Amniotic epithelial cell (primary cell): ENCODE measurements at places on chromosomes 11 and 22.
A peak's percentile ranks its signal among the peaks of the same experiment; 100 is the strongest.

DNA sequence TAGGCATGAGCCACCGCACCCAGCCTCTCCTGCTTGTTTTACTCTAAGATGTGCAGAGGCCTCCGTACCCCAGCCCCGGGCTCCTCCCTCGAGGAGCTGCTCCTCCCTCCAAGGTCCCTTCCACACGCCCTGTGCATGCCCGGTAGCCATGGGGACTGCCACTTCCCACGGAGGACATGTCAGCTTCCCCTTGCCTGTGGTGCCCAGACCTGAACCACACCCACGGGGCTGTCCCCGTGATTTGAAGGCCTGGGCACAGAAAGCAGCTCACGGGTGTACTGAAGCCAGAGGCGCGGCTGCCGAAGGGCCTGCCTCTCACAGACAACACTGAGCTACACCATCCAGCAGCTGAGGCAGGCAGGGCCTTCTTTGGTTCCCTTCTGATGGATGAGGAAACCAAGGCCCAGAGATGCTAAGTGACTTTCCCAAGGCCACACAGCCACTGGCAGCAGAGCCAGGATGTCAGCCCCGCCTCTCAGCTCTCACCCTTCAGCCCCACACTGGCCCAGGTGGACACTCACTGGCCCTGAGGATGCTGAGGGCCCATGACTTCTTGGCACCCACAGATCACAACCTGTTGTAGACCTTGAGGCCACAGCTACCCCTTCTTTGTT lies 7.3 kb downstream of the INS start:
- no peak for DNase-seq

- DNase-seq: no peak
Measured at GRCh38 chr11:8352876-8353505, 89.3 kb upstream of the LMO1 start.

- DNase-seq: peak; percentile 71
Measured at GRCh38 chr22:45208993-45209838, 31.5 kb downstream of the KIAA0930 start.

- no peak for DNase-seq
Measured at GRCh38 chr11:113956986-113957385, 17.9 kb upstream of the HTR3A start.

- peak; percentile 88 for DNase-seq
Measured at GRCh38 chr11:130478204-130478701, 29.8 kb downstream of the ADAMTS15 start.

- no peak for DNase-seq
Measured at GRCh38 chr22:32632512-32633315, 158.1 kb downstream of the FBXO7 start.

DNA sequence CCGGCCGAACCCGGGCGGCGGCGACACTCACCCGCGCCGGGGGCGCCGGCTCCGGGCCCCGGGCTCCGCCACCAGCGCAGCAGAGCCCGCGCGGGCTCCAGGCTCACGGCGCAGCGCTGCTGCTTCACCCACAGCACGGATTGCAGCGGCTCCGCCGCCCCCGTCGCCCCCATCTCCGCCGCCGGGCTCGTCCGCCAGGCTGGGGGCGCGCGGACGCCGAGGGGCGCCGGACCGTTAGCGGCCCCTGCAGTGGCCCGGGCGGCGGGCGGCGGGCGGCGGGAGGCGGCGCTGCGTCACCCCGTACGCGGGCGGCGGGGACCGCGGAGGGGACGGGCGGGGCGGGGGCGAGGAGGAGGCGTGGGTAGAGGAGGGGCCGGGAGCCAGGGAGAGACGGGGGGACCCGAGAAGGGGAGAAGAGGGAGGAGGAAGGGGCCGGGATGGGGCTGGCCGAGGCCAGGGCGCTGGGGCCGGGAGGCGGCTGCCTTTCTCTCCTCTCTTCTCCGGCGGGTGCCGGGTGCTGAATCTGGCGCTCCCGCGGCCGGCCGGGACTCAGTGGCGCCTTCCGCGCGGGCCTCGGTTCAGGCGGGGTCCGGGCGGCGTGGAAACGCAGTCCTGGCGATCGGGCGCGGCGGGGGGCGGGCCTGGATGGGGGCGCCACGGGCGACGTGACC lies at the start of gene CERK:
TSS of gene CERK (minus strand) at position 277 of the 671 bp plus-strand sequence. CDS start at position 173, 104 bp downstream.
- peak; percentile 52 for DNase-seq

DNA sequence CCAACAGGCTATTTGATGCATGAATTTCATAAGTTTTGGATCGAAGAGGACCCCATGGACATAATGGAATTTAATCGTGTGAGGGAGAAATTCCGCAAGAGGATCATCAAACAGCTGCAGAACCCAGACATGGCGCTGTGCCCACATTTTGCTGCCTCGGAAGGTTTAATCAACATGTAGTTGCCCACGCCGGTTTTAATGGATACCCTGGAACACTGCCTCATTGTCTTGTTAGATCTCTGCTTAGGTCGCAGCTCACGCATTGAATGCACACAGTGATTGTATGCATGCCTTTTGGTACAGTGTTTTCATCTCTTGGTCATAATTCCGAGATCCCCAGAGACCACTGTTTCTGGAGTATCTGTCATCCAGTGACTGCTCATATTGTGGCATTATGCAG lies 46.8 kb downstream of the SLN start:
- no peak for DNase-seq

DNA sequence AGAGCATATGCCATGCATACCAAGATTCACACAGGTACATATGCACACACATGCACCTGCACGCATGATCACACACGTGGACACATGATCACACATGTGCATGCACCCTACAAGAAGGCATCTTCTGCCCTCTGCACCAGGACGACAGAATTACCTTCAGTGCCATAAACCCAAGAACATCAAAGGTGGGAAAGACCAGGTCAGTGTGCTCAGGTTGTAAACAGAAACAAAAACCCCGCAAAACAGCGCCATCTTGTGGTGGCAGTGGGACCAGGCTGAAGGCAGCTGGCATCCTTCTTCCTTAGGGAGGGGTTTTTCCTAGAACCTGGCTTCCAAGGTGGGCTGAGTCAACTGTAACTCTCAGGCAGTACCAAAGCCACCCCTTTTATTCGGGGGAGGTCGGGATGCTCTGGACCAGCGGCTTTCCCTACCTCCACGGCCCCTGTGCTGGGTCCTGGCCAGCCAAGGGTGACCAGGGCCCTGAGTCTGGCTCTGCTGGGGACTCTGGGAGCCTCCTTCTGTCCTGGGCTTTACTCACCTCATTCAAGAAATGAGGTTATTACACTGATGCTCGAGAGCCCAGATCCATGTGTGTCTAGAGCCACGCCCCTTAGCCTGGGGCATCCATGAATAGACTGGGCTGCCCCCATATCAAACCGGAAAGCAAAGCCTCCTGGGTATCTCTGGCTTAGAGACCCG lies 69.4 kb upstream of the FGF3 start:
- DNase-seq: peak; percentile 37

GRCh38 chr22:34814260-34815025 lies 251.5 kb upstream of the ISX start:
- no peak for DNase-seq

- no peak for DNase-seq
Measured at GRCh38 chr11:3014057-3014938, 22.2 kb upstream of the NAP1L4 start.

DNA sequence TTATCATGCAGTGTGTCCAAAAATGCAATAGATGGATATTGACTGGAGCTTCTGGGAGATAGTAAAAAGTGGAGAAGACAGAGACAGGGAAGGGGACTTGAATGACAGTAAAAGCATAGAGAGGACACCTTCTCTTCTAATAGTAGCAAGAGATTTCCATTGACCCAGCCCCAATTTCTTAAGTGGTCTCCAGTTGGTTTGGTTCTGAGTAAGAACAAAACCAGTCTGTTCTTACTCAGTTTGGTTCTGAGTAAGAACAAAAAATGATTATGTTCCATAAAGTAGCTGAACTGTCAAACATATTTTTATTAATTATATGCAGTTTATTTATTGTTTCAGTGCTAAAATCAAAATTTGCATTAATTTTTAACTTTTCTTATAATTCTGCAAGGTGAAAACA lies 316.8 kb upstream of the MPPED2 start:
- no peak for DNase-seq

DNA sequence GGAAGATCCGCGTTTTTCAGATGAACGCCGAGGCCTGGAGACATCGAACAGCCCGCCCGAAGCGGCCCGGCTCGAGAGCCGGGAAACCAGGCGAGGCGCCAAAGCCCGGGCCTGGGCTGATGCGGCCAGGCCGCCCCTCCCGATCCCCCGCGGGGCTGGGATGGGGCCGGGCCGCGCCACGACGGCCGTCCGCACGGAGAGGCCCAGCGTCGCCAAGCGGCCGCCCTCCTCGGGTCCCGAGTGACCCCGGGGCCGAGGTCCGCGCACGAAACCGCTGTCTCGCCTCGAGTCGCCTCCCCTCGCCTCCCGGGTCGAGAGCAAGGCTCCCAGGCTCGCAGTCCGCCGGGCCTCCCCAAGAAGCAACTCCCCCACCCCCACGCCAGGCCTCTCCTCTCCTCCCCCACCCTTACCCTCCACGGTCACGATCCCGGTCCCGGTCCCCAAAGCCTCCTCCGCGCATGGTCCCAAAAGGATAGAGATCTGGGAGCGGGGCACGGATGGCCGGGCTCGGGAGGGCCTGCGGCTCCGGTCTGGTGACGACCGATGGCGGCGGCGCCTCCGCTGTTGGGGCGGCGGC lies 482 bp downstream of the DDX17 start:
- DNase-seq: peak; percentile 55

DNA sequence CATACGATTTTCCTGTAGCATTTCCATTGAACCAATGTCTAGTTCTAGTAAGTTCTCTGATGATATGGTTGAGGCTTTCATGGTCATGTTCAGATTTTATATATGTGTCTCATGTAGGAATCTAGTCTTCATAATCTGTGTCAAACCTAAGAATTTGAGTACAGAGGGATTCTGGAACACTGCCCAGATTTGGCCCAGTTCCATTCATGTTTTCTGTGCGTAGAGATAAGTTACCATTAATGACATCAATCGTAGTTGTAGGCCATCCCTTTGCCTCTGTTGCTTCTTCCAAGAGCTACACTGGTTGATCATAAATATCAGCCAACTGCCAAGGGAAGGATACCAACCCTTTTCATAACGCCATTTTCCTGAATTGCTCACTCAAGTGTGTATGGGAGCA lies 23.3 kb downstream of the ST3GAL4 start:
- peak; percentile 79 for DNase-seq

DNA sequence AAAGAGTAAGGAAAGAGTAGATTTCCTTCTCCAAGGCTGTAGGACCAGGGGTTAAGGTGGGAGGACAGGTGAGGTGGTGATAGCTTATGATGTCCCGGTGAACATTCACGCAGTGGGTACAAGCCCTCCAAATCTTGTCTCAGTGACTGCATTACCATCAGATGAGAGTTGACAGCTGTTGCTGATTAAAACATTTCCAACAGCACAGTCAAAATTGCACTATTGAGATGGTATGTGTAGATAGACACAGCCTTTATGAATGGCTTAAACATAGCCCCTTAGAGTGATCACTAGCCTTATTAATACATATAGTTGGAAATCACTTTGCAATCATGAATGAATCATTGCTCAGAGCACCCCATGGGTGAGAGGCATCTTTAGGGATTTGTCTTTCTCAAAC lies 7.3 kb downstream of the NELL1 start:
- DNase-seq: no peak

DNA sequence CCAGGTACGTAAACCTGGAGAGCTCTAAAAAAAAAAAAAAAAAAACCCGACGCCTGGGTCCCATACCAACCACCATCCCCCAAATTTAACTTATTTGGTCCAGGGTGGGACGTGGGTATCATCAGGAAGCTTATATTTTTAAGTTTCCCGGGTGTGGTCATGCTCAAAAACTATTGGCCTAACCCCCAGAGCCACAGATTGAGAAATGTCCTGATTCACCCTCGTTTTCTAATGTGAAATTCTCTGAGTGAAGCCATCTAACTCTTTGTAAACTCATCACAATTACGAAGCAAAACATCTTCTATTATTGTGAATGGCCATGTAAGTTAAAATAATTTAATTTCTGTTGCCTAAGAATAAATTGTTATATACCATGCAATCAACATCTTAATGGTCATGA lies 29.6 kb downstream of the PAK1 start:
- DNase-seq: no peak

- no peak for DNase-seq
Measured at GRCh38 chr11:77866336-77866735, 45.4 kb downstream of the AAMDC start.

GRCh38 chr22:28412109-28412508 lies 267.5 kb downstream of the TTC28 start:
- no peak for DNase-seq

DNA sequence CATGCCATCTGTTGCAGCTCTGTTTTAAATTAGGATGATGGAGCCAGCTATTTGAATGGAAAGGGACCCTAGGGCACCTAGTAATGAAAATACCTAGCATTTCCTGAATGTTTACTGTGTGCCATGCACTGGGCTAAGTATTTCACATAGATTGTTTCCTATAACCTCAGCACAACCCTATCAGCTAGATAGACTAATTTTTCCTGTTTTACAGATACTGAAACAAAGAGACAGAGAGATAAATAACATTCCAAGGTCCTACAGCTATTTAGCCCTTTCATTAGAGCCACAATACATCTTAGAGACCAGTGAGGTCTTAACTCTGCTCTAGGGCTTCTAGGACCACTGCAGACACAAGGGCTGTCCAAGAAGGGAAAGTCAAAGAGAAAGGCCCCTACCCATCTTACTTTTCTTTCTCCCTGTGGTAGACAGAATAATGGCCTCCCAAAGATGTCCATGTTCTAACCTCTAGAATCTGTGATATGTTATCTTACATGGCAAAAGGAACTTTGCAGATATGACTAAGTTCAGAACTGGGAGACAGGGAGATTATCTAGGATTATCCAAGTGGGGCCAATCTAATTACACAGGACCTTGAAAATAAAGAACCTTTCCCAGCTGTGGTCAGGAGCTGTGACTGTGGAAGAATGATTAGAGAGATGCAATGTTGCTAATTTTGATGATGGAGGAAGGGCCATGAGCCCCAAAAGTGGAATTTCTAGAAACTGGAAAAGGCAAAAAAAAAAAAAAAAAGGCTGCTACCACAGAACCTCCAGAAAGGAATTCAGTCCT lies 157.0 kb downstream of the CCDC34 start:
- DNase-seq: peak; percentile 68

DNA sequence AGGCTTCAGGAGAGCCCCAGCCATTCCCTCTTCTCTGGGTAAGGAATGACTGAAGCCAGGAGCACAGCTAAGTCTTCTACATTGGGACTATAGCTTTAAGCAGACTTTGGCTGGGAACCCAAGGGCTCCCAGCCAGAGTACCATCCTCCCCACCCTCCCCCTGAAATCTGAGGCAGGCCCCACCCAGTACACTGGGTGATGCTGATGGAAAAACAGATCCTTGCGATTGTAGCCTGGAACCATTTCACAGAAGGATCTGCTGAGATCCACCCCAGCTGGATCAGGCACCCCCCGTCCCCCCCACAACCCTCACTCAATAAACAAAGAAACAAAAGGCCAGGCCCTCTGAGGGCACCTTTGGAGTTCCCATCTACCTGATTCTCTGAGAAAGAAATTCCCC lies 39.8 kb downstream of the IL18BP start:
- peak; percentile 63 for DNase-seq

GRCh38 chr22:42682113-42682851 lies 33.1 kb upstream of the CYB5R3 start:
- no peak for DNase-seq

DNA sequence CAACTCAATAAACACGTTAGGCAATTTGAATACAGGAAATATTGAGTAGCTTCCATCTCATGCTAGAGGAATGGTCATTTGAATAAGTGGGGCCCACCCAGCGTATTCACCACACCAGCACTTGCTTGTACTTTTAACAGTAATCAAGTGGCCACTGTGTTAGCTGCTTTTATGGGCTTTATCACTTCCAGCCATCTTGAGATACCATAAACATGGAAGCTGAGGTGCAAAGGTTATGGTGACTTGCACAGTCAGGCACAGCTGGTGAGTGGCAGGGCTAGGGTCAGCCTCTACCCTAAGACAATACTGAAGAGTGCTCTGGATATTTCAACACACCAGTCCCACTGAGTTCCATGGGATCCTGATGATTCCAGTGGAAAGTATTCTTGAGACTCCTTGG lies 6.7 kb downstream of the JOSD1 start:
- no peak for DNase-seq
